ENCODE measurements at places on chromosomes 1 and 21.
A peak's percentile ranks its signal among the peaks of the same experiment; 100 is the strongest.

DNA sequence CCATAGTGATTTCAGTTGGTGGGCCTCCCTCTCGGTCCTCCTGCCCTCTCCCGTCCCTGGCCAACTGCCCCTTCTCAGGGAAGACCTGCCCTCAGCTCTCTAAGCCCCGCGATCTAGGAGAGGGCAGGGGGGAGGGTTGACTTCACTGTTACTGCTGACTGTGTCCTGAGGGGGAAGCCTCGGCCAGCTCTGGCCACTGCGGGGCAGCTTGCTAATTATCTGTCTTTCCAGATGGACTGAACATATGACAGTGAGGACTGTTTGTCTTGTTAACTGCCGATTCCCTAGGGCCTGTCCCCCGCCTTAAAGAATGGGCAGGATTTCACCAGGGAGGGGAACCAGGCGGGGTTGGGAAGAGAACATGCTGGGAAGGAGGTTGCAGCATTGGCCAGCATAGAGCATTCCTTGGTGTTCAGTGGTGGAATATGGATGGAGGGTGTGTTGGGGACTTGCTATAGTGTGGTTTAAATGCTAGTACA, 22.9 kb downstream of the NIPAL3 start:
- DNase-seq = no peak

GRCh38 chr1:59150577-59151386, 146.1 kb upstream of the FGGY start:
- DNase-seq = no peak

DNA sequence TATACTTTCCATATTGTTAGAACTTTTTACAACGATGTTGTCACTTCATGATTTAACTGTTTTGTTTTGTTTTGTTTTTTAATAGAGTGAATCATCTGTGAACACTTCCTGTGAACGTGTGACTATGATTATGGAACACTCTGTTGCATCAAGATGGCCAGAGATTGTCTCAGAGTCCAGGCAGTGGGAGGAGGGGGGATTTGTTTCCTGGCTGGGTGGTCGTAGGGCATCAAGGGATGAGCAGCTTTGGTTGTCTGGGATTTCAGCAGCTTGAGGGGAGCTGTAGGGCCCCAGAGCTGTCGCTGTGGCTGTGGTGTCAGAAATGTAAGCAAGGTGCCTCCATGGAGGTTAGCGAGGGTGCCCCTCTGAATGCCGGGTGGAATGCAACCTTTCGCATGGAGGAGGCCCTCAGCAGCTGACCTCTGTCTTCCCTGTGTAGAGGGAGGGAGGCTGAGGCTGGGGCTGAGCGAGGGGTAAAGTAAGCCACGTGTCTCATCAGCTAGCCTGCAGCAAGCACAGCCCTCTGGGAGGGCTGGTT, 21.4 kb downstream of the NEK2 start:
- DNase-seq = no peak

DNA sequence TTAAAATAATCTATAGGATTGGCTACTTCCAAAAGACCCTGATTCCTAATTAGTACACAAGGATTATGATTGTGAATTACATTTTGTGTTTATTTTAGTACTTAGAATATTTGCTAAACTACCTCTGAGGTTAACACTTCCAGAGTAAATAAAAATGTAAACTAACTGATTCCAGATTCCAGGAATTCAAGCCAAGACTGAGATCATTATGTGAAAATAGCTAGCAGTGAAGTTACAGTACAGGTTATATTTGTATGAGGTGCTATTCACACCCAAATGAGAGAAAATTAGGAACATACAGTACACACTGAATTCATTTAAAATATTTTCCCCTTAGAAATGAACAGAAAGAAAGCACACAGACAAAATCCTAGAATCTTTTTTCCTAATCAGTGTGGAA, 28.8 kb downstream of the TTLL7 start:
- DNase-seq = no peak

- DNase-seq = no peak
Observed at GRCh38 chr1:1166642-1167397, 6.9 kb upstream of the TTLL10 start.

DNA sequence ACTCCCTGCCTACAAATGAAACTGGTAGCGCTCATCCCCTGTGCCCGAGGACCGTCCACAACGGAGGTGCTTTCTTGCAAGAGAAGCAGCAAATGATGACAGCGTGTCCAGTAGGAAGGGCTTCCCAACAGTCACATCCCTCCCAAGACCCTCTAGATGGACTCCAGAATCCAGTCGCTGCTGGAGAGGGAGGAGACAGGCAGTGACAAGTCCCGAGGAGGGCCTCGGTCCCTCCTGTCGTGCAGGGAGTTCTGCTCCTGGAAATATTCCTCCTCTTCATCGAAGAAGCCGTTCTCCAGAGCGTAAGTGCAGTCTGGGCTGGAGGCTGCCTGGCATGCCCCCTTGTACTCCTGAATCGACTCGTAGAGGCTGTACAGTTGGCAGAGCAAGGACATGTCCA, 20.3 kb downstream of the FAM89A start:
- no peak for DNase-seq

GRCh38 chr1:4974981-4975685, 320.7 kb downstream of the AJAP1 start:
- no peak for DNase-seq

DNA sequence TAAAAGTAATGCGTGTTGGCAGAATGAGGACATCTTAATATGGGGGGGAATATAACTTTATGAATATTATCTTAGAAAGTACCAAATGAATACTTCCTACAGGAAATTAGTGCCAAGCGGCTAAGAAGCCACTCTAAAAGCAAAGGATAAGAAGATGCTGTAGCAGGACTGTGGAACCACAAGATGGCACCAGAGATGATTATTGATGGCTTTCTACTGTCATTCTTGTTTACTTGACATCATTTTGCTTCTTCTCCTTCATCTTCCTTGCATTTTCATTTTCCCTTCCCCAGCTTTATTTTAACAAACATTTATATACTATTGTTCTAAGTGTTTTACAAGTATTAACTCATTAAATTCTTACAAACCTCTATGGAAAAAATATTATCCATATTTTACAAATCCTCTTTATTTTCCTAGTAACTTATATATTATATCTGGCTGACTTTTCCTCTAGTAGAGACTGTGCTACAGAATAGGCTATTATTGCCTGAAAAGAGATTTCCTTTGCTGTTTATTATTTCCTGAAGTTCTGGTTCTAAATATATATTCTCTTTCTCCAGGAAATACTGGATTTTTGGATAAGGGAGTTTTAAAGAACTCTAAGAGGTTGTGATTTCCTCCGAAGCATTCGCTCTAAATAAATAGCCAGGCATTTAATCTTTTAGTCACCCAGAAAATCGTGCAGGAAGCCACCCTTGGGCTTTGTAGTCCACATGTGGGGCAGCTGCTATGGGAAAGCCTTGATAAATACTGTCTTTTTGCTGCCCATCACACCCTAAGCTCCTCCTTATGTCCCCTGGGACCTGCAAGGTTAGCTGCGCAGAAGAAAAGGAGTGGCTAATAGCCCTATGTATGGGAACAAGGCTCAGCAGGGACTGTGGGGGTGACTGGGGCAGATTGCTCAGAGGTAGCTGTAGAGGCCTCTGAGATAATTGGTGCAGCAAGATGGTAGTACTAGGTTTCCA, 69.8 kb downstream of the TPR start:
- DNase-seq = no peak

DNA sequence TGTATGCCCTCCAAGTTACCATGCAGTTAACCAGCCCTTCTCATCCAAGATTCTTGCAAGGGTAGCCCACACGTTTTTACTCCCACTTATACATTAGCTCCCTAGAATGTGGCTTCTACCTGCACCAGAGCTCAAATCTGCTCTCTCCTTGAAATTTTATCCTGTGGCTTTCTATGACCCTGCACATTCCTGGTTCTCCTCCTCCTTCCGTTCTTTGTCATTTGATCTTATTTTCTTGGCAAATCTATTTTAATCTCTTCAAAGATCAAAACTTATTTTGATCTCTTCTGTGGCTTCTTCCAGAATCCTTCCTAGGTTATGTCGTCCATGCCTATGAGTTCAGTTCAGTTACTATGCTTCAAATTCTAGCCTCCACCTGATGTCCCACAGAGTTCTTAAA, 115.6 kb upstream of the GUCA2B start:
- no peak for DNase-seq

DNA sequence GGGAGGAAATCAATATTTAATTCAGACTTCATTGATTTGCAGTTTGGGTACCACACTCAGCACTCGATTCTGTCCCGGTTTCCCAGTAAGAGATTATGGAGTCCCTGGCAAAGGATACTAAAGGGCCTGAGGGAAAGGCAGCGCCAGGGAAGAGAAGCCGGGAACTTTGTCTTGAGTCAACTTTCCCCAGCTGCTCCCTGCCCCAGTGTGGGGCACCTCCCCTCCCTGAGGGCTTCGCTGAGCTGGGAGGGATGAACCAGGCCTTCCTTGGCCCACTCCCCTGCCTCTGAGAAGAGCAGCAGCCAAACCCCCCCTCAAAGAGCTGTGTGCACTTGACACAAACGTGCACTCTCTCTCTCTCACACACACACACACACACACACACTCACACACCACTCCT, 32.6 kb downstream of the OPTC start:
- no peak for DNase-seq

- DNase-seq = no peak
Observed at GRCh38 chr1:244180256-244180655, 129.2 kb downstream of the ZBTB18 start.

DNA sequence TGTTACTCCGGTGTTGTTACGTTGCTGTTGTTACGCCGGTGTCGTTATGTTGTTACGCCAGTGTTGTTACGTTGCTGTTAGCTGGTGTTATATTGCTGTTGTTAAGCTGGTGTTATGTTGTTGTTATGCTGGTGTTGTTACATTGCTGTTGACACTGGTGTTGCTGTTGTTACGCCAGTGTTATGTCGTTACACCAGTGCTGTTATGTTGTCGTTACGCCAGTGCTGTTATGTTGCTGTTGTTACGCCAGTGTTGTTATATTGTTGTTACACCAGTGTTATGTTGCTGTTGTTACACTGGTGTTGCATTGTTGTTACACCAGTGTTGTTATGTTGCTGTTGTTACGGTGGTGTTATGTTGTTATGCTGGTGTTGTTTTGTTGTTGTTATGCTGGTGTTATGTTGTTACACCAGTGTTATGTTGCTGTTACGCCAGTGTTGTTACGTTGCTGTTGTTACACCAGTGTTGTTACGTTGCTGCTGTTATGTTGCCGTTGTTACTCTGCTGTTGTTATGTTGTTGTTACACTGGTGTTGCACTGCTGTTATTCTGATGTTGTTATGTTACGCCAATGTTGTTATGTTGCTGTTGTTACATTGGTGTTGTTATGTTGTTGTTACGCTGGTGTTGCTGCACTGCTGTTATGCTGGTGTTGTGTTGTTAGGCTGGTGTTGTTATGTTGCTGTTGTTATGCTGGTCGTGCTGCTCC, 25.6 kb downstream of the H6PD start:
- no peak for DNase-seq

DNA sequence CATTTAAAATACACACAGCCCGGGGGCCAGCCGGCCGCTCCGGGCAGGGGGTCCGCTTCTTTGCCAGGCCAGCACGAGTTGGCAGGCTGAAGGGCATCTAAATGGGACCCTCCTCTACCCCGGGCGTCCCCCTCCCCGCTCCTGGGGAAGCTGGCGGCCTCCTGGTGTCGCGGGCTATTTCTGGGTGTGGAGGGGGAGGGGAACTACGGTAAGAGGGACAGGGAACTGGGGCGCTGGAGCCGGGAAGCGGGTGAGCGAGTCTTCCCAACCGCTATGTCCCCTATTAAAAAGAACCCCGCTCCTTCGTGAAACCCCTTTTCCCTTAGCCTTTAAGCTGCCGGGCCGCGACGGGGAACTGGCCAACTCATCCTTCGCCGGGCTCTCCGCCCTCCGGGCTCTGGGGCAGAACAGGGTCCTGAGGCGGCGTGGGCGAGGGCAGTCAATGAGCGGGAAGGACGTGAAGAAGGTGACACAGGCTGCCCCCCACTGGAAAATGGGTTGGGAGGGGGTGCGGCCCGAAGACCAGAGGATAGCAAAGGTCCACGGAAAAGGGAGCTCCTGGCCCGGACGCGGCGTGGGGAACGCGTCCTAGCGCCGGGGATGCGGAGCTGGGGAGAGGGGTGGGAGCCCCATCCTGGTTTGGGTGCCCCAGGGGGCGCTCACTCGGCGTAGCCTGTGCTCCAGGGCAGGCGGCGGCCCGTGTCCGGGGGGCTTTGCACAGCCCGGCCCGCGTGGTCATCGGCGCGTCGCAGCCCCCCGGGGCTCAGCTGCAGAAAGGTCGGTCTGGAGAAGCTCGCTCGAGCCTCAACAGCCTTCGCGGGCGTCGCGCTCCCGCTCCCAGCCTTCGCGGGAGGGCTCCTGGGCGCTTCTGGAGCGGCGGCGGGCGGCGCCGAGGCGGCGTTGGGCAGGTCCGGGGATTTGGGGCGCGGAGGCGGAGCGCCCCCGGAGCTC, 544 bp downstream of the PPM1J start:
- DNase-seq = no peak

GRCh38 chr1:42504535-42505128, 41.5 kb downstream of the CCDC30 start:
- no peak for DNase-seq

GRCh38 chr1:113783254-113784103, 24.2 kb upstream of the PHTF1 start:
- peak; percentile 11 for DNase-seq

DNA sequence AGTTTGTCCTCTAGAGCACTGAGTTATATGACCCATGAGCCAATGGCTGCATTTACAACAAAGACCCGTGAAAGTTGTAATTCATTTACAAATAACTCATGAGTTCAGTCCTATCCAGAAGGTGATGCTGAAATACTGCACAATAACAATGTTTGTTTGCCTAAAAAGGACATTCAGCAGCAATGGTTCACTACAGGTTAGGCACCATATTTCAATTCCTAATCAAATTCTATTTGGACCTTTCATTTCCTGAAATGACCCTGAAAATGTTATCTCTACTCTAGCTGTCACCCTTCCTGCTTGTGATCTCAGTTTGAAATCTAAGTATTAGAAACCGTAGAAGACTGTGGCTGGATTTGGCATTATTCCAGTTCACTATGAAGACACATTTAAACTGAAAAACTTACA, 191.2 kb upstream of the SAMSN1 start:
- no peak for DNase-seq

- no peak for DNase-seq
Observed at GRCh38 chr1:210801501-210801900, 332.4 kb downstream of the KCNH1 start.
